ENCODE measurements at places on chromosomes 5 and 9.

DNA sequence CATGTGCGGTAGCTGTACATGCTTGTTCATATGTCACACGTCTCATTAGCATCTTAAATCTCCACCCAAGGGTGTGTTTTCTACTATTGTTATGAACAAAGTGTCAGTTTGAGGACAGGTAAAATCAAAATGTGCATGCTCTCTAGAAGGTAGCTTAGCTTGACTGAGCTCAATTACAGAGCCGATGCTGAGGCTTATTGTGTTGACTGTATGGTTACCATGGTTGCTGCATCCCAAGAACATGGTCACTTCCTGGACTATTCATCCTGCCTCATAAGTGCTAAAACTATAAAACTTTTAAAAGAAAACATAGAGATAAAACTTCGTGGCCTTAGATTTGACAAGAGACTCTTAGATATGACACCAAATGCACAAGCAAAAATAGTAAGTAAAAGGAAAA, 426.1 kb upstream of the CTNND2 start:
- DNase-seq, result no peak

DNA sequence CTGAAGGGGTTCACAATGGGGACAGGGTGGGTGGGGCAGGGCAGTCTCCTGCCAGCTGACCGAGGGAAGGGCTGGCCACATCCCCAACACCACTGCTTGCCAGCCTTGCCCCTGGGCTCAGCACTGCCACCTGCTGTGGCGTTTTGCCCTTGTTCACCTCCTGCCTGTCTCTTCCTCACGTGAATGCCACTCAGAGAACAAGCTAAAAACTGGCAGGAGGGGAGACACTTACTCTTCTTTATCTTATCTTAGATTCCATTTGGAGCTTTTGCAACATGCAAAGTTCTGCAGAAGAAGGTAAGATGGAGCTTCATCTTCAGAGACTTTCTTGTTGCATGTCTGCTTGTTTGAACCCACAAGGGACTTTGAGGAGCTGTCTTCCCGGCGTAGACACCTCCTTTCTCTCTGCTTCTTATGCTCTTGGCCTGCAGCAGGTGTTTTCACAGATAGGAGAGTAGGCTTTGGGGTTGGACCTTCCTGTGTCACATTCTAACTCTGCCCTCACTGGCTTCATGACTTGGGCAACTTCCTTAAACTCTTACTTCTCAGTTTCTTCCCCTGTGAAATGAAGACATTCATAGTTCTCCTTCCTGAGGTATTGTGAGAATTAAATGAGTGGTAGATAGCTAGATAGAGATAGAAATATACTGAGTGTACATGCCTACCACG, 4.1 kb downstream of the LRSAM1 start:
- DNase-seq, result peak; percentile 39

DNA sequence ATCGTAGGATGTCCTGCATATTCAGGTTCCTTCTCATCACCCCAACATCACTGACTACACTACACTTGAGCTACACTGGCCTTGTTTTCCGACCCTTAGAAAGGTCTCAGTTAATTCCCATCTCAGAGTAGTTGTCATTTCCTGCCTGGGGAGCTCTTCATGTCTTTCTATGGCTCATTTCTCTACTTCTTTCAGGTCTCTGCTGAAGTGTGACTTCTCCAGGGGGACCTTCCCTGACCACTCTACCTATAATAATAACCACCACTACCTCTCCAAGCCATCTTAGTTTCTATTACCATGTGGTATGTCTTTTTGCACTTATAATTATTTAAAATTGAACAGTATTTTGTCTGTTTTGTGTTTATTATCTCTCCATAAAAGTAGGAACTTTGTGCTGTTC, 113.2 kb downstream of the STARD4 start:
- DNase-seq, result no peak

DNA sequence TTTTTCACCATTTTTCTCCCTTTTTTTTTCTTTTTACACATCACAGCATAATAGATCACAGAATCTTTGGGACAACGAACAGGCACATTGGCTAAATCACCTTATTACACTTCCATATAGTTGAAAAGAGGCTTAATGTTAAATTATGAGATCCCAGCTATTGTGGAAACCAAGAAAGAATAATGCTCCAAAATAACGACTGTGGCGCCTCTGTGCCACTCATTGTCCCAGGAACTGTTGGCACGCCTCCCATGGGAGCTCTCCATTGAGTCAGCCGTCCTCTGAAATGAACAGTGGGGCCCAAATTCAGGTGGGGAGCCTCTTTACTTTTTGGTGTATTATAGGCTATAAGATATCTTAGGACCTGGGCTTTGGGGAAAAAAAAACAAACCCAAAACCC, 82.2 kb upstream of the NFIB start:
- no peak for DNase-seq

GRCh38 chr5:73250645-73251044, 77.7 kb downstream of the TMEM174 start:
- DNase-seq, result no peak

DNA sequence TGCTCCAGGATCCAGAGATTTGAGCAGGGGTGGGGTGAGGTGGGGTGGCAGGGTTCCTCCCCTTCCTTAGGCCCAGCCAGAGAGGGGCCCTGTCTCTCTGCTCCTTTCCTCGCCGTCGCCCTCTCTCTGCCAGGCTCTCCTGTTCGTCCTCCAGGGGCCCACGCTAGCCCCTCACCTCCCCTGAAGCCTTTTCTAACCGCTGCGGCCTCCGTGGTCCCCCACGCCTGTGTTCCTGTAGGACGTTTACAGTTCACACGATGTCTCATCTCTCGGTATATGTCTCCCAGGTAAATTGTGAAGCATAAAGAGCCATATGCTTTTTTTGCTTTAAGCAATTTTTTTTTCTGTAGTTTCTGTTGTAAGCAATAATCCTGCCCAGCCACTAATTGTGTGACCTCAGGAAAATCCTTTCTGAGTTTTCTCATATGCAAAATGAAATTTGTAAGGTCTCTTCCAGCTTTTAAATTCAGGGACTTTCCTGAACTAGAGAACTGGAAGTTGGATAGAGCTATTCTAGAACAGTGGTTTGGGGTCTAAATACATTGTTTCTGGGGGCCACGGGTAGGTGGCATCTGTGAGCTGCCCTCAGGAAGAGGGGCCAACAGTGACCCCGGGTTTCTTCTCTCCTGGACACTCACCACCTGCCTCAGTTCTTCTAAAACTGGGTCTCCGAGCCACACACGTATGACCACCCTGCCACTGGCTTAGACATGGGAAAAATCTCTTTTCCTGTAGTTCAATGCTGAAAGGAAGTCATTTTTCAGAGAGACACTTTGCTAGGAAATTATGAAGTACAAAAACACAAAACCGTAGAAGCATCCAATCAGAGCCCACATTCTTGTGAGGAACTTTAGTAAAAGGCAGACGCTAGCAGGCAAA, 50.2 kb upstream of the ZNF366 start:
- DNase-seq, result no peak

DNA sequence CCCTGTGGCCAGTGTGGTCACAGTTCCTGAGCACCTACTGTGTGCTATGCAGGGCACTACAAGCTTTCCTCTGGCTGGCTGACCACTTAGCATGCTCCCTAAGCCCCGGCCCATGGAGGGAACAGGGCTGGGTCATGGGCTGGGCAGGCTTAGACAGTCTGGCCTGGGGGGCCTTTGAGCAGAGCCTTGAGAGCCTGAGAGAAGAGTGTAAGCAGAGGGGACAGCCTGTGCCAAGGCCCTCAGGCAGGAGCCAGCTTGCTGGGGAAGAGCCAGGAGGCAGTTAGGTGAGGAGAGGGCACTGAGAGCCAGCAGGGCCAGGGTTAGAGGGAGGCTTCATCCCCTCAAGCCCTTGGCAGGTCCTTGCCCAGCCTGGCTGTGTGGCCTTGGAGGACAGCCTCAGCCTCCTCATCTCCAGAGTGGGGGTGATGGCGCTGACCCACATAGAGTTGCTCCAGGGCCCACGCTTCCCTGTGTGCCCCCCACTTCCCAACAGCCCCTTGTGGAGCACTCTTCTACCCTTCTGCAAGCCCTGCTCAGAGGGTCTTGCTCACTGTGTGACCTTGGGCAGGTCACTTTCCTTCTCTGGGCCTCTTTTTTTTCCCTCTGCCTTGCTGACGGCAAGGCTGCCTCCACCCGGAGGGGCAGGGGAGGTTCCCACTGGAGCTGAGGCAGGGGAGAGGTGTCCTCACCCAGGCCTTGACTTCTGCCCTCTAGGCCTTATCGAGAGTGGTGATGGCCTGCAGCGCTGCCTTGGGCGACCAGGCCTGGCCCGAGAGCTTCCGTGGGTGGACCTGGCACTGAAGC, 107.1 kb downstream of the PHF2 start:
- no peak for DNase-seq

GRCh38 chr5:173720953-173721600, 104.6 kb upstream of the BOD1 start:
- DNase-seq, result no peak

DNA sequence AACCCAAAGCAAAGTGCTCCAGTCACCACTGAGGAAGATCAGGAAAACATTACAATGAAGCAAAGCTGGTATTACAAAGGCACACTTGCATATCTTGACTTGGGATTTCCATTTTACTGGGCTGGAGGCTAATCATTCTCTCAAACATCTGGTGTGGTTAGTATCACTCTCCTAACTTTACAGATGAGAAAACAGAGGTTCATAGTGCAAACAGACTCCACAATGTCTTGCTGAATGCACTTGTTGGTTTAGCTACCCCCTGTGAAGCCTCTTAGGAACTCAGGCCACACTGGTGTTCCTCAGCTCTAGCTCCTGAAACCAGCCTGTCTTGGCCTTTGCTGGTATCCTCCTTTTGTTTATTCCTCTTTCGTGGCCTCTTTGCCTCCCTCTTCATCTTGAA, 29.5 kb upstream of the SMAD5 start:
- DNase-seq, result no peak

DNA sequence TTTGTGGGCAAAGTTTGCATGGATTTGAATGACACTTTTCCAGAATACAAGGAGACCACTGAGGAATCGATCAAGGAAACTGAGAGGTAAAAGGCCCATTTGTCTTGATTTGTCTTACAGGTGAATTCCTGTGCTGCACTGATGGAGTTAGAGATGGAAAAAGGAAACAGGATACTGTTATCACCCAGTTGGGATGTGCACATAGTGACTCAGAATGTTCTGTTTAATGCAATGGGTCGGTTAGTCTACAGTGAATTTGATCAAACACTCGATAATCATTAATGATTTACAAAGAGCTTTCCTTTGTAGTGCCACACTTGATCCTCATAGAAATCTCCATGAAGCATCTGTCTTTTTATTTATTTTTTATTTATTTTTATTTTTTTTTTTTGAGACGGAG, 64.7 kb downstream of the GDA start:
- DNase-seq, result no peak

- no peak for DNase-seq
These were observed 305.8 kb downstream of the PDE4D start for GRCh38 chr5:59587489-59588337.

- no peak for DNase-seq
These were observed 15.3 kb downstream of the IL5 start for GRCh38 chr5:132528021-132528420.

DNA sequence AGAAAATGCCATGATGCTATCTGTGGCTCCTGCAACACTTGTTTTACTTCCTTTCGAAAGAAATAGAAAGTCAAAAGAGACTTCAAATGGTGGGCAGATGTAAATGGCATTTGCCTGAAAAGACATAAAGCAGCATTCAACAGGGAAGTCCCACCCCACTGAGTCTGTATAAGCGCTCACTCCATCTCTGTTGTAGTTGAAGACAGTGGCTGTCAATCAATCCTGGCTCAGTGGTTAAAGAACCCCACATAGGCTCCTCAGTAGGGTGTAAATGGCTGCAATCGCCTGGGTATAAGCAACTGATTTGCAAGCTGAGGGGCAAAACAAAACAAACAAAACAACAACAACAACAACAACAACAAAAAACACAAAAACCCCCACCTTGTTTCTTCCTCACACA, 158.7 kb downstream of the EFNA5 start:
- no peak for DNase-seq

DNA sequence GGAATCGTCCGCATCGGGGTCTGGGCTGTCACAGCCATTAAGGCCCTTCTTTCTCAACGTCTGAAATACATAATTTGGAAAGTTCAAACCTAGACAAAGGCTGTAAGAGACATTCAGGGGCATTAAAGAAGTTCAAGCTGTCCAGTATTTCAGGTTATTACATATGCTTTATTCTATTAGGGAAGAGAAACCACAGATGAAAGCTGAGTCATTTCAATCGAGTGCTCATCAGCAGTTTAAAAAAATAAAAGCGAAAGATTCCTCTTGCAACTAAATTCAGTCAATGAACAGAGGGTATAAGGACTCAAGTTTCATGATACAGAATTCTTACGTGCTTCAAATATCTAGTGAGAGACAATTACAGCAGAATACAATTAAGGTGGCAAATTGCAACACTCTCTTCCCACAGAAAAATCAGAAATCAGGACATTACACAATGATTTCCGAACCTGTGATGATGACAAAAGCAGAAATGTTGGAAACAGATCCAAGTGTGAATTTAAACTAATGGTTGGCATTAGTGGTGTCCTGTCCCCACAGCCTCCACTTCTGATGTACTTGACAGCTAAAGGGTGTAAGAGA, 121.6 kb downstream of the MEF2C start:
- DNase-seq, result no peak

DNA sequence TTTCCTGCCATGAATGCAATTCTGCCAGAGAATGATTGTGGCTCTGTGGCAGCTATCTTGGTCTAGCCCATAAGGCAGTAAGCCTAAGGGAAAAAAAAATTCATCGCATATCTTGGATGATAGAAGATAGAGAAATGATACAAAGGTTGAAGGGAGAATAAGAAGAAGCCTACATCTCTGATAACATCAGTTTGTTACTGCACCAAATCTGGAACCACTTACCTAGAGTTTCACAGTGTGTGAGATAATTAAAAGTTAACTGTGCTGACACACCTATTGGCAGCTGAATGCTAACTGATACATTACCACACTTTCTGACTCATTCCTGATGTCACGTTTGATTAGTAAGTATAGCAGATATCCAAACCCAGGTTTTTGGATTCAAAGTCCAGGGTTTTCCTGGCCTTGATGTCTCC, 91.6 kb upstream of the TAF11L2 start:
- no peak for DNase-seq

DNA sequence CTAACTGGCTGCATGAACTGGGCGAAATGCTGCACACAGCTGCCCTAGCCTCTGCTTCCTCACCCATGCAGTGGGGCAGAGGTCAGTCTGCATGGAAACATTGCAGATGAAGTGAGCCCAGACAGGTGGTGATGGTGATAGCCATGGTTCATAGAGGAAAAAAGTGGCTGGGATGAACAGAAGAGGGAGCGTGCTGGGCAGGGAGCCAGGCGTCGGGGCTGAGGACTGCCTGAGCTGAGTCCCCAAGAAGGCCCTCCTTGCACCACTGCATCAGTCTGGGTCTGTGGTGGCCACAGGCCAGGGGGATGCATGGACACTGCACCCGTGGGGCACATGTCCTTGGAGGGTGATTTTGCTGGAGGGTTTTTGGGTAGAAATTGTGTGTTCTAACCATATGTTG, 80.5 kb downstream of the AMBP start:
- no peak for DNase-seq

GRCh38 chr5:91357012-91357634, 26.0 kb downstream of the ARRDC3 start:
- DNase-seq, result no peak

DNA sequence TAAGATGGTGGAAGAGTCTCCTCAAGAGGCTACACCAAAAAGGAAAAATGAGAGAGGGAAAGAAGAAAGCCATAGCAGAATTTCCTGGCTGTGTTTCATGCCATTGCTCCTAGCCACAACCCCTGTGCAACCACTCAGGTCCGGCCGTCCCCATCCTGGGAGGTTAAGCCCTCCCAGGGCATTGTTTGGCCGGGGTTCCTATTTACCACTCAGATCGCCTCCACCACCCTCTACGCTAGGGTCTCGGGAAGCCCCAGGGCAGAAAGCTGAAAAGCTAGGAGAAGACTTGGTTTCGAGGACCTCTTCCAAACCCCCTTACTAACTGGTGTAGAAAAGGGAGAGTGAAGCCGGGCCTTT, 715 bp downstream of the RC3H2 start:
- no peak for DNase-seq

Measured in CD4-positive, alpha-beta T cell treated with Interferon alpha-2 for 1 hour (primary cell).